ENCODE measurements at places on chromosomes 1 and 21. TPM values are rescaled to one million over a fixed set of nuclear protein-coding genes. Genes with fewer than 3 reads are reported as not detected.

The TDRD5 gene
- 0.22 TPM for total RNA-seq

DNA sequence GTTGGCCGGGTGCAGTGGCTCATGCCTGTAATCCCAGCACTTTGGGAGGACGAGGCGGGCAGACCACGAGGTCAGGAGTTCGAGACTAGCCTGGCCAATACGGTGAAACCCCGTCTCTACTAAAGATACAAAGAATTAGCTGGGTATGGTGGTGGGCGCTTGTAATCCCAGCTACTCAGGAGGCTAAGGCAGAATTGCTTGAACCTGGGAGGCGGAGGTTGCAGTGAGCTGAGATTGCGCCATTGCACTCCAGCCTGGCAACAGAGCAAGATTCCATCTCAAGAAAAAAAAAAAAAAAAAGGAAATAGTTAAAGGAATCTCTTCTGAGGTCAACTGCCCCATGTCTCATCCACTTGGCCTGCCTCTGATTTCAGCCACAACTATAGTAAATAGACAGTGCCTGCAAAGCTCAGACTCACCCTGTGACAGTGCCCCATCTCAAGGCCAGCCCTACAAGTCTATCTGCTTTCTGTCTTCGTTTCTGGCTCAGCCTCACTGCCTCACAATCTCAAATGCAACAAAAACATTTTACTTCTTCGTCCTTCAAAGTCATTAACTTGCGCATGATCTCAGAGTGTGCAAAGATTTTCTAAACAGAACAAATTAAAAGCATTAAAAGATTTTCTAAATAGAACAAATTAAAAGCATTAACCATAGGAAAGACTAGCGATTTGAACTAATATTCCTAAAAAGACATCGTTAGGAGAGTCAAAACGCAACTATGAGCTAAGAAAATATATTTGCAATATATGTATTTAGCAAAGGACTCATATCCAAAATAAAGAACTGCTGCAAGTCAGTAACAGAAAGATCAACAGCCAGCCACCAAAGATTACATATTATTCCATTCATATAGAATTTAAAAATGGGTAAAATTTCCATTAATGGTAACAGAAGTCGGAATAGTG is 65.0 kb upstream of the PRDX6 start:
- peak; percentile 6 for DNase-seq

DNA sequence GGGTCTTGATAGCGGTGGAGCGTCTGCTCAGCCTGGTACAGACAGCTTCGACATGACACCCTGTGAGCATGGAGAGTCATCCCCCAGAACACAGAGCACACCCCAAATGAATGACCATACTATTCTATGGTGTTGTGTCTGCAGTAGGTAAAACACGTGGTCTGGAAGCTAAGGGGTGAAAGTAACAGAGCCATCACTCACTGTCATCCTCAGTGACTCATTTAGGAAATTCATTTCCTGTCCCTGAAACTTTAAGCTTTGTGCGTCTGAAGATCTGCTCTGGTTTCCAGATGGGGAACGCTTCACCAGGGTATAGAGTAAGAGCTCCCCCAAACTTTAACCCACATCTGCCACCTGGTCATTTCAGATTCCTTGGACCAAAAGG is 94.8 kb upstream of the DISP3 start:
- peak; percentile 75 for DNase-seq

GRCh38 chr21:25428537-25428936 is 178.7 kb downstream of the MRPL39 start:
- DNase-seq, result no peak

DNA sequence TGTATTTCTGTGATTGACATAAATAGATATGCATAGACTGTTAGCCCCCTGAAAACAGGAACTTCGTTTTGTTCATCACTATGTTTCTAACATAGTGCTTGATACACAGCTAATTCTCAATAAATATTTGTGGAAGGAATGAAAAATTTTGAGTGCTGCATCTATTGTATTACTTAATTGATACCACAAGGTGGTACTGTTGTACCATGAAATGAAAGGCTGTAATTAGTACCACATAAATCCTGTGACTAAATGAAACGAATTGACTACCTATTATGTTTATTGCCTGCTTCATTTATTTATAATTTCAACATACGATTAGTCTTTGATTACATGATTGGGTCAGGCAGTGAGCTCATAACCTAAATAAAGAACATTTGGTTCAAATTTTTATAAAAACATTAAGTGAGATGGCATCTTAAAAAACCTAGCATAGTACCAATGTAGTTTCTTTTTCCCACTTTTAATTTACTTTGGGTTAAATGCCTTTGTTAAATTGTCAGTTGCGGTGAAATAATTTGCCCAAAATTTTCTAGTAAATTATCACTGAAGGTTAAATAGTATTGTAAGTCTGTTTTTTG is 15.0 kb upstream of the TGFB2 start:
- peak; percentile 73 for DNase-seq

DNA sequence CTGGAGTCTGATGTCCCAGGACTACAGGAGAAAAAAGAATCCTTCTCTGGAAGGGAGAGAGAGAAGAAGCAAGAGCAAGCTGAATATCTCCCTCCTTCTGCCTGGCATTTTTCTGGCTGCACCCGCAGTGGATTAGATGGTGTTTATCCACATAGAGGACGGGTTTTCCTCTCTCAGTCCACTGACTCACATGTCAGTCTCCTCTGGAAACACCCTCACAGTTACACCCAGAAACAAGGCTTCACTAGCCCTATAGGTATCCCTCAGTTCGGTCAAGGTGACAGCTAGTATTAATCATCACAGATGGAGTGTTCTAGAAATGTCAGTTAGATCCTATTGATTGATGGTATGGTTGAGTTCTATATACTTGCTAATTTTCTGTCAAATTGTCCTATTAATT is 87.9 kb downstream of the RHOU start:
- DNase-seq, result no peak

DNA sequence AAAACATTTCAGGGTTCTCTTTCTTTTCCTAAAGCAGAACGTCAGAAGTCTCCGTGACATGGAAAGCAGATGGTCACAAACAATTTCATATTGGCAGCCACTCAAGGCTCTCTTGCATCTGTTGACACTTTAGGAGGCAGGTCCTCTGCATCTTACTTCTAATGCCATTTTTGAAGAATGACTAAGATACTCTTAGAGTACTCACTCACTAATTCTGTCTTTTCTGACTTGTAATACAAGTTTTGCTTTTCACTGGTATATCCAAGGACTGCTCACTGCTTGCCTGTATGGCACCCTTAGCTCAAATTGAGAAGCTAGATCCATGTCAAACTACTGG is 68.3 kb downstream of the PRRX1 start:
- no peak for DNase-seq

DNA sequence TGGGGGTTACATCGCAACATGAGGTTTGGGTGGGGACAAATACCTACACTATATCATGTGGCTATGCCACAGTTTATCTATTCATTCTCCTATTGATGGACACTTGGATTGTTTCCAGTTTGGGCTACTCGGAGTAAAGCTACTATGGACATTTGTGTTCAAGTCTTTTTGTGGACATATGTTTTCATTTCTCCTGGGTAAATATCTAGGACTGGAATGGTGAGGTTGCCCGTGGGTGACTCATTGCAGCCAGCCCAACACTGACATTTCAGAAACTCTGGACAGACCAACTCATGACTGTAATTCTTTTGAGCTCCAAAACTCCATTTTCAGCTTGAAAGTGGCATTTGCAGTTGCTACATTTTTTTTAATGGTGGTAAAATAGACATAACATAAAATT is 82.7 kb downstream of the KAZN start:
- DNase-seq, result no peak

- no peak for DNase-seq
These were observed 316.1 kb downstream of the AJAP1 start for GRCh38 chr1:4970532-4970931.

GRCh38 chr1:94265906-94266305 is 28.5 kb upstream of the ARHGAP29 start:
- DNase-seq, result peak; percentile 44

The MATN1 gene
- total RNA-seq, result under 0.01 TPM

- no peak for DNase-seq
These were observed 18.7 kb upstream of the PAPPA2 start for GRCh38 chr1:176444286-176444685.

DNA sequence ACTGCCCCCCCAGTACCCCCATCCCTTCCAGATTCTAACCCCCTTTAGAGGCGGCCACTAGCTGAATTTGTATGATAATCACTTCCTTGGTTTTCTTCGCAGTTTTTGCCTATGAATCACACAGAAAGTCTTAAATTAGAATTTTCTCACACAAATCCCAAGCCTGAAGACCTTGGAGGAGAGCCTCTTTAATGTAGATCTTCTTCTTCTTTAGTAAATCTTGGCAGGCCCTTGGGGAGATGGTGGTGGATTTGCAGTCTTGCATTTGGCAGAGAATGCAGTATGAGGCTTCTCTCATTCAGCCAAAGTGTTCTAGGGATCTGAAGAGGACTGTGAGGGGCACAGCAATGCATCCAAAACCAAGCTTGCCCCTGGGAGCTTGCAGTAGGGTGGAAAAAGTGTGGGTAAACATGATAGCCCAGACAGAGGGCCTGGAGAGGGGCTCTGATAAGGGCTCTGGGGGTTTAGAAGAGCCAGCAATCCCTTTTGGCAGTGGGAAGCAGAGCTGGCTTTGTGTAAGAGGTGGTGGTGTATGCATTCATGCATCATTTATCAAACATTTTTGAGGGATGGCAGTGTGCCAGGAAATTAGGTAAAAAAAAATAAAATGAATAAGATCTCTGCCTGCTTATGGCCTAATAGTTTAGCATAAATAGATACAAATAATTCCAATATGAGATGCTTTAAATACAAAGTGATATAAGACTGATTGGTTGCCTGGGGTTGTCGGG is 7.7 kb upstream of the CDC42 start:
- no peak for DNase-seq

DNA sequence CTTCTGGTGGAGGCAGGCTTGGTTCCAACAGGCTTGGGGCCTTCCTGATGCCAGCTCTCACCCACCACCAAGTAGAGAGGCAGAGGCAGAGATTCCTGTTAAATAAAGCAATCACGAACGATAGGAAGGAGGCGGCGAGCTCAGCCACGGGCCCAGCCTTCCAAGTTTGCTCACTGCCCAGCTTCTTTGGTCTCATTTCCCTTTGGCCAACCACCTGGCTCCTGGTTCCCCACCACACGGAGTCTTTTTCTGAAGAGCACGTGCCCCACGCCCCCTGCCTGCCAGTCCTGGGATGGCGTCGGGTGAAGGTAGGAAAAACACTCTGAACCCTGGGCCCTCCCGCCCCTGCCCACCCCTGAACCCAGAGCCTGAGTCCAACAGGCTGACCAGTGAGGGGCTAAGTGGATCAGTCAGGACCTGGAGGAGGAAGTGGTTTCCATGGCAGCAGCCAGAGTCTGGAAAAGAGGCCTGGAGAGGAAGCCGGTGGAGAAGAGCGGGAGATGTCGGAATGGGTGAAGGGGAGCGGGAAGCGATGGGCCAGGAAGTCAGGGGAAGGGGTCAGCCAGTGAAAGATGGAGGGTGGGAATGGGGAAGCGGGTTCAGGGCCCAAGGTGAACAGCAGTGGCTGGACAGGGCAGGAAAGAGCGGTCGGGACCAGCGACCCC is 158.2 kb upstream of the KLHDC7A start:
- DNase-seq, result no peak

DNA sequence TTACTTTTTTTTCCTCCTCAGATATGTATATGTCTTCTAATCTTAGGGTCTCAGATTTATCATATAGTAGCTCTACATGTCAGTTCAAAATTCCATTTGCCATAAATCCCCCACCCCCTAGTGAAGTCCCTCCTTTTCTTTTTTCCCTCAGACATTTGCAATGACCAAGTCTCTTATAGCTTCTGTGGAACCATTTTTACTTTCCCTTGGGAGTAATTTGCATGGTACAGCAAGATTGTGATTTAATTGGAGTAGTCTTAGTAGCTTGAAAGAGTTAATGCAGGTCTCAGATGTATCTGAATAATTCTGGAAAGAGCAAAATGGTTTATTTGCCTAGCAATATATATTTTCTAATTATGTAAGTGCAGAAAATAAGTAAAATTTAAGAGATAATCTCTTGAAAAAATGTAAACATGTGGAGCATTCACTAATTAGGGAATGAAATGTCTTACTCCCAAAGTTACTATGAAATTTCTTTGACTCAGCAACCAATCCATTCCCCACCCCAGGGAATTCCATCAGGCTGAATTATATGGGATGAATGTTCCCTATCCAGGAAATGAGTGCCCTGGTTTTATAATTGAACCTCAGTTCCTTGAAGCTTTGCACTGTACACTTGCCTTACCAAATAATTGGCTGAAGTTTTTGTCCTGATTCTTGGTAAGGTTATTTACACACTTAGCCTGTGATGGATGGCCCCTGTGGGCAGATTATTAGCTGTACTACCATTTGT is 267.0 kb downstream of the DNM3 start:
- peak; percentile 54 for DNase-seq

DNA sequence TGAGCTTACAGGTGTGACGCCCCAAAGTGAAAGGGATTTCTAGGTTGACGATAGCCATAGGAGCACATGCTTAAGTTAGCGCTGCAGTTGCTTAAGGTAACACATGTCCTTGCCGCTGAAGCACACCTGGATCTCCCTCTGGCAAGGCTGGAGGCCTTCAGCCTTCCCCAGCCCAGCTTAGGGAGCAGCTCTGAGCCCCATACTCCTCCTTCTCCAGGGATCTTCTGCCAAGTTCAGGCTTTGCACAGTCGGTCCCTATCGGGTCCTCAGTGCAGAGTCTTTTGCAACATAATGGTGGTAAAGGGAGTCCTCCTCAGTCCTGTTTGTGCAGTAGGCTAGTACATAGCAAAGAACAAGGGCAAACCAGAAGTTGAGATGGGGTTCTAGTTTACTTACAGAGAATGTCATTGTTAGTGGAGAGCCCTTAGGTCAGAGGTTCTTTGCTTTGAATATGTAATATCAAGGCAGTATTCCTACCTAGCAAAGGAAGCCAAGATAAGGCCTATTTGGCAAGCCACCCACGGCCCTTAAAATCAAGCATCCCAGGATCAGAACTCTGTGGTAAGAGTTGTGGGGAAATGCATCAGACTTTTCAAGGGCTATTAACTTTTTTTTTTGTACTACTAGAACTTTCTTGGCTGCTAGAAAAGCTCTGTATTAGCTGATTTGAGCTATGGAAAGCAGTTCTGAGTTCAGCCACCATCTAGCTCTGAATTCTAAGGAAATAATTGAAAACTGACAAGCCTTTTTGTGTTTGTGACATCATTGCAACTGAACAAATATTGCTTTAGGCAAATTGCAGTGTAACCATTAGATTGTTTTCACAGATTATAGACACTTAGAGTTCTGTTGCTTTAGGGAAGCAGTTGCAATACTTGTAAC is 1.4 kb downstream of the EVA1C start:
- peak; percentile 53 for DNase-seq

GRCh38 chr1:181099152-181100014 is 10.9 kb downstream of the IER5 start:
- peak; percentile 69 for DNase-seq

GRCh38 chr1:50417507-50417906 is 5.7 kb downstream of the DMRTA2 start:
- no peak for DNase-seq

GRCh38 chr1:92441697-92442342 is 44.9 kb downstream of the GFI1 start:
- DNase-seq, result no peak

- peak; percentile 32 for DNase-seq
These were observed 310.7 kb downstream of the DUSP10 start for GRCh38 chr1:221431068-221431651.

The TNNT2 gene
- total RNA-seq, result not detected

The KCNE2 gene
- not detected for total RNA-seq

The SPATA6 gene
- total RNA-seq, result 1.2 TPM
